ENCODE measurements at places on chromosomes 4 and X. TPM values are rescaled to one million over a fixed set of nuclear protein-coding genes. Genes with fewer than 3 reads are reported as not detected.

USP26 gene
- total RNA-seq: not detected

TFE3 gene
- total RNA-seq: 24.1 TPM

EVC2 gene
- 12.0 TPM for total RNA-seq

APLN gene
- total RNA-seq: under 0.01 TPM

RAB39B gene
- total RNA-seq: not detected

LRPAP1 gene
- total RNA-seq: 61.6 TPM

PABPC5 gene
- 4.0 TPM for total RNA-seq

XPNPEP2 gene
- total RNA-seq: not detected

SYTL4 gene
- 6.0 TPM for total RNA-seq

PARM1 gene
- not detected for total RNA-seq

NEUROG2 gene
- total RNA-seq: not detected

LIAS gene
- 12.7 TPM for total RNA-seq

DCAF8L2 gene
- total RNA-seq: not detected

SFRP2 gene
- not detected for total RNA-seq

NEIL3 gene
- 17.6 TPM for total RNA-seq

SMAD1 gene
- total RNA-seq: 23.1 TPM

ARHGAP4 gene
- total RNA-seq: 2.9 TPM

ALPK1 gene
- total RNA-seq: 21.3 TPM

RASL11B gene
- total RNA-seq: 0.15 TPM

ATXN3L gene
- not detected for total RNA-seq

CRLF2 gene
- not detected for total RNA-seq

SH3TC1 gene
- 65.9 TPM for total RNA-seq

GAGE12E gene
- not detected for total RNA-seq

CNKSR2 gene
- total RNA-seq: 2.6 TPM

TRIM60 gene
- total RNA-seq: not detected

MAGEC2 gene
- not detected for total RNA-seq

SSX4 gene
- under 0.01 TPM for total RNA-seq

WDR17 gene
- 7.3 TPM for total RNA-seq

TLR2 gene
- 1.5 TPM for total RNA-seq

CTAG1B gene
- not detected for total RNA-seq

GRIA3 gene
- not detected for total RNA-seq

ZNF280C gene
- 9.7 TPM for total RNA-seq

PPEF2 gene
- not detected for total RNA-seq

AFP gene
- 0.36 TPM for total RNA-seq

TMEM156 gene
- not detected for total RNA-seq

TRO gene
- 4.8 TPM for total RNA-seq

ITIH6 gene
- total RNA-seq: under 0.01 TPM

CDX4 gene
- not detected for total RNA-seq

VCX3A gene
- total RNA-seq: not detected

NPY2R gene
- total RNA-seq: not detected

ASB9 gene
- 15.0 TPM for total RNA-seq

BMP2K gene
- total RNA-seq: 60.9 TPM

CTSO gene
- 15.5 TPM for total RNA-seq

KIAA1210 gene
- not detected for total RNA-seq

All from melanocyte of skin (primary cell).